ENCODE measurements at places on chromosomes 5 and 9.

DNA sequence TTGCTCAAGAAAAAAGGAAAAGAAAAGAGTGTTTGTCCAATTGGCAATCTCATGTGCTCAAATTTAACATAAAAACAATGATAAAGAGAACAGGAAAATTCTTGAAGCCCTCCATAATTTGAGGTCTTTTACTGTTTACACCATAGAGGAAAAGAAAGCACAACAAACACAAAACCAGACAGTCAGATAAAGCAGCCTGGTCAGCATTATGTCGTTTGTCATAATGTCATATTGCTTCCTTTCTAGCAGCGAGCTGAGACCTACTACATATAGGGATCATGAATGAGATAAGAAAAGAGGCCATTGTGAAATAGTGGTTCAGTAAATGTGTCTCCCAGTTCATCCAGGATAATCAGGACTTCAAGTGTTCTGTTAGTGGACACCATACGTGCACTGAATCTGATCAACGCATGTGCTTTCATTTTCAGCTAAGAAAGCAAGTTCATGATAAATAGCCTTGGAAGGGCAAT is 64.7 kb upstream of the SELENOP start:
- peak; percentile 10 for DNase-seq

- DNase-seq, result no peak
These were observed 40.2 kb downstream of the NAIF1 start for GRCh38 chr9:128026773-128027541.

DNA sequence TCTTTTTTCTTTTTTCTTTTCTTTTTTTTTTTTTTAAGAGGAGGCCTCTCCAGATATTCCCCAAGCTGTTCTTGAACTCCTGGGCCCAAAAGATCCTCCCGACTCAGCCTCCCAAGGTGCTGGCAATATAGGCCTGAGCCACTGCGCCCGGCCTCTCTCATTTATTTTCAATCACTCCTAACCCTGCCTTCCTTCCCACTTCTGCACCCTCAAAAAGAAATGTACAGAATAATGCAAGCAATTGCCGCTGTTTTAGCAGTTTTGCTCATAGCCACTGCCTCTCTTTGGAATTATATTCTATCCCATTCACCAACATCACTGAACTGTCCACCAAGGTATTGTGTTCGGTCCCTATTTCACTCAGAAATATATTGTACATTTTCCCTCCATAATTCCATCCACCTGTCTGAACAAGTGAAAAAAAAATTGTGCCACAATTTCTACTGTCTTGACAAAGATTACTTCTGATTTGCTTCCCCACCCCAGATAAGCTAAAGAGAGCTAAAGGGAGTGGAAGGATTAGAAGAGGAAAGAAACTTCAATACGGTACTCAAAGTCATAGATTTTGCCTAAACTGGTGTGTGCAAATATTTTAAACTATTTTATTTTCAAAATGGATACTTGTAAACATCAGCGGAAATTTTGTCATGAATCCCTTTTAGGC is 1.9 kb downstream of the FNBP1 start:
- DNase-seq, result no peak

DNA sequence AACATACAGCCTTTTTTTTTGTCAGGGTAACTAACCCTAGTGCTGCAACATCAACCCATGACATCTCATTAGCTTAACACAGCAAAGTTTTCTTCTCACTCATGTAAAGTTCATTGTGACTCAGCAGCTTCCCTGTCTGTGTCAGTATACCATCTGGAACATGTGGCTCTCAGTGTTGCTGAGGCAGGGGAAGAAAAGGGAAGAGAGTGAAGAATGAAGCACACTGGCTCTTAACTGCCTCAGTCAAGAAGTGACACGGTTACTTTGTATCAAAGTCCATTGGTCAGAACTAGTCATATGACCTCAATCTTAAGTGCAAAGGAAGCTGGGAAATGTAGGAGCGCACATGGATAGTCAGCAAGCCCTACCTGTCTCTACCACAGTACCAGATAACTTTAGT is 185.0 kb upstream of the ELL2 start:
- no peak for DNase-seq

- no peak for DNase-seq
These were observed 119.9 kb downstream of the ADAMTS2 start for GRCh38 chr5:179225387-179225786.

DNA sequence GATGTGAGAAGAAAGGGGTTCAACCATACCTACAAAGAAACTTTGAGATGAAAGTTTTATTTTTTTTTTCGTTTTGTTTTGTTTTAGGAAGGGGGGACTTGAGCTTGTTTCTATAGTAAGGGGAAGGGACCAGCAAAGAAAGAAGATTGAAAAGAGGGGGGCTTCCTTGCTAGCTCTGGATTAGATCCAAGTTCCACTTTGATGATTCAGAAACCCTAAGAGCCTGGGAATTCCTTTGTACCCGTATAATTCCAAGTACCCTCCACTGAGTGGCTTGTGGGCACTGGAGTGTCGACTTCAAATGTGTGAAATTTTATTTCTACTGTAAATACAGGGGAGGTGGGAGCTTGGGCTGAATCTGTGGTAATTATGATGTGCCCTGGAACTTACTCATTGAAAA is 10.9 kb downstream of the MAMDC2 start:
- no peak for DNase-seq

All from HTR-8/SVneo (cell line).